ENCODE measurements at places on chromosomes 4 and X.

GRCh38 chr4:146023334-146023967 is 84.8 kb upstream of the ZNF827 start:
- DNase-seq = no peak

- no peak for DNase-seq
Measured at GRCh38 chrX:6225288-6225910, 3.3 kb downstream of the NLGN4X start.

DNA sequence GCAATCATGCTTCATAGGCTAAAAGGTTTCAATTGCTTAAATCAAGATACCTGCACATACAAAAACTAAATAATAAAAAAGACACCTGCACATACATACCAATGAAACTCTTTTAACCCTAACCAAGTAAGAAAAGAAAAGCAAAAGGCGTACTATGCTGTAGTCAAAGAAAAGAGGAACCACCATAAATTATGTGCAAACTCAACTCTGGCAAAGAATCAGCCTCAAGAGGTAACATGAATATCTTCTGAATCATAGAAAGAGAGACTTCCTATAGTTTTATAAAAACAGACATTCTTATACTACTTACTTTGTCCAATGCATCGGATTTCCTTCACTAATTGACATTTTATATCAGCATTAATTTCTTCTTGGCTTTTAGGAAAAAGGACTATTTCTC is 29.3 kb downstream of the MMGT1 start:
- no peak for DNase-seq

GRCh38 chrX:133689997-133690599 is 274.8 kb upstream of the GPC4 start:
- no peak for DNase-seq

DNA sequence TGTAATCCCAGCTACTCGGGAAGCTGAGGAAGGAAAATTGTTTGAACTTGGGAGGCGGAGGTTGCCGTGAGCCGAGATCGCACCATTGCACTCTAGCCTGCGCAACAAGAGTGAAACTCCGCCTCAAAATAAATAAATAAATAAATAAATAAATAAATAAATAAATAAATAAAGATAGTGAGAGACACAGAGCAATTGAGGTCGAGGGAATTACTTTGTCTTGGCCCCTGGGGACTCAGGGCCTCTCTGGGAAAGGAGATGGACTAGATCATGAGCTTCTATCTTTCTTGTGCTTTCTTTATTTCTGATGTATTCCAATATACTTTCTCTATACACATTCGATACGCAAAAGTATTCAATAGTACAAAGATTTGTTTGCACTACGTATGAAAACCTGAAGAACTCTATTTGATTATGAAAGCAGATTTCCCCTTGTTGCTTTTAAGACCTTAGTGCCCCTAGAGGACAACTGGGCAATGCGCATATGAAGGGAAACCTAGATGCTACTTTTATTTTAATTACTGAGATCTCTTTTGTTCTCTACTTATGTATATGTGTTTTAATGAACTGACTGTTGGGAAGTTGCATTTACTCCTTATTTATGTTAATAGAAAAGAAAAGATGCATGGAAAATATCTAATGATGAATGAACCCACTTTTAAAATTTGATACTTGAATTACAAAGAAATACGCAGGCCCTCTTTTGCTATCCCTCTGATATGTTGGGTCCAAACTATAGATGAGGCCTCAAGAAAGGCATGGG is 12.8 kb upstream of the ELOVL6 start:
- DNase-seq = no peak

DNA sequence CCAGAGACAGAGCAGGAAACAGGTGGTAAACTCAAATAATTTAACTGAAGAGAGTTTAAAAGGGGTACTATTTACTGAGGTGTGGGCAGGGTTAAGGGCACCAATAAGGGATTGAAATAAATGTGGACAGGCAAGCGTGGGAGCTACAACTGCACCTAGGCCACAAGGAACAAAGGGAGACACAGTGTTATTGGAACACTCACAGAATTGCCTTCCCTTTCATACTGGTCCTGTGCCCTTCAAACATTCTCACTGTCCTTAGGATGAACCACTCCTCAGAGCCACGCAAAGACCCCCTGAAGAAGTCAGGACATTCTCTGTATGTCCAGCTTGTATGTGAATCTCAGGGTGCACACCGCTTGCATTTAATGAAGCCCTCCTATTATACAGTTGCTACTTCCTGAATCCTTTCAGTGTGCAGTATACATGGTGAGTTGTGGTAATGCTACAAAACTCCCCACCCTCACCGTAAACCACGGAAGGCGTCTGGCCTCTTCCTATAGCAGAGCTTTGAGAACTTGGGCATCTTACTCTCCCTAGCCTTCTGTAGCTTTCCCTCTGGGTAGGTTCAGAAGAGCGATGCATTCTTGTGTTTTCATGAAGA is 9.6 kb upstream of the MRPL1 start:
- peak; percentile 64 for DNase-seq

DNA sequence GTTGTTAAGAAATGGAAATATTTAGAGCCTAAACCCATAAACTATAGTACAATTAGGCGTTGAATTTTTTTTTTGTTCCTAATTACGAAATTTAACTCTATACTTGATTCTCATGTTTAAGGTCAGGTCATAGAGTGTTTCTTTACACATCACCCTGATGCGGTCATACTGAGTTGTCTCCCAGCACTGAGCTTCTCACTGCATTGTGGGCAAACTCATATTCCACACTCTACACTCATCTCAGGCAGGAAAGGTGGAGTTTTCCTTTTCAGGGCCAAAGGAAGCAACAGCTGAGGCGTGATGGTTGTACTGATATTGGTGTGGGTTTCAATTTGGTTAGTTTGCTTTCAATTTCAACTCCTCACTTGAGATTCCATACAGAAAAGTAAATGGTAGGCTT is 75.4 kb downstream of the FAT4 start:
- no peak for DNase-seq

DNA sequence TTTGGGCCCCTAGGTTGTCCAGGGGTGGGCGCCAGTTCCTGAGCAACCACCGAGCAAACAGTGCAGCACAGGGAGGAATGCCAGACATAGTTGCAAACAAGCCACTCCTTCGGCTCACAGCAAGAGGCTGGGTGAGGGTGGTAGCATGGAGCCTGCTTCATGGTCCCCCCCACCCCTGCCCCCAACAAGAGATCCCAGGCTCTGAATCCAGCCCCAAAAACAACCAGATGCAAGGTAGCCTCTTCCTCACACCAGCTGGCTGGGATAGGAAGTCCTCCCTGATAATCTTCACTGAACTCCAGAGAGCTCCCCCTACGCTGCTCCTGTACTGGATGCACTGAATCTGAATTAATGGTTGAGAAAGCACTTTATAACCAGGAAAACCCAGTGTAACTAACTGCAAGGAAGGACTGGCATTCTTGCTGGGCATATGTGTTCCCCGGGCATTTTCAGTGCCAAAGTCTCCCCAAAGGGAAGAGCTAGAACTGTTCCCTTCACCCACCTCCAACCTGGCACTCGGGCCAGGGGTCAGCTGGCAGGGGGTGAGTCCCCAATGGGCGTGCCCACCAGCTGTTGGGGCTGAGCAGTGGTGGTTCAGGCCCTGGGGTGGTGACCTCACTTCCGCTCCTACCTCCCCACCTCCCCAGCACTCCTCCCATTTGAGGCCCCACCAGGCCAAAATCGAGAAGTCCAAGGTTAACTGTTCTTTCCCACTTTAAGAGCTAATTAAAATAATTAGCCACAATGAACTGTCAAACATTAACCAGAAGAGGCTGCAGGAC is 1.5 kb downstream of the ELF4 start:
- DNase-seq = no peak

- DNase-seq = no peak
Measured at GRCh38 chr4:76964769-76965168, 15.2 kb downstream of the SEPTIN11 start.

- DNase-seq = no peak
Measured at GRCh38 chr4:168928346-168928745, 81.7 kb downstream of the CBR4 start.

DNA sequence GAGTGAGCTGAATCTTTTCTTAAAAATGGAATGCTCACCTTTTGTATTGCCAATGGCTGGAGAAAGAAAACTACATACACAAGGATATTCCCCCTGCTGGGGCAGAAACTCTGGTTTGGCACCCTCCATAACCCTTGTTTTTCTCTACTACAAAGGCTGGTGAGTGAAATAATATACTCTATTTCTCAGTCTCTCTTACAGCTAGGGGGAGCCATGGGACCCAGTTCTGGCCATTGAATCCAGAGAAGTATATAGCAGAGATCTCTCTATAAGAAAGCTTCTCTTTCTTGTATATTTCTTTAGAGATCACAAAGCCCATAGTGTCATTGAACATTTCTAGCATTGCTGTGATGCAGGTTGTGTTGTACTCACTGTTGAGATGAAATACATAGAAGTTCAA is 49.8 kb downstream of the SMPX start:
- DNase-seq = no peak

GRCh38 chr4:26577066-26577465 is 6.8 kb upstream of the TBC1D19 start:
- DNase-seq = no peak

GRCh38 chrX:115360220-115360781 is 70.8 kb downstream of the LUZP4 start:
- no peak for DNase-seq

DNA sequence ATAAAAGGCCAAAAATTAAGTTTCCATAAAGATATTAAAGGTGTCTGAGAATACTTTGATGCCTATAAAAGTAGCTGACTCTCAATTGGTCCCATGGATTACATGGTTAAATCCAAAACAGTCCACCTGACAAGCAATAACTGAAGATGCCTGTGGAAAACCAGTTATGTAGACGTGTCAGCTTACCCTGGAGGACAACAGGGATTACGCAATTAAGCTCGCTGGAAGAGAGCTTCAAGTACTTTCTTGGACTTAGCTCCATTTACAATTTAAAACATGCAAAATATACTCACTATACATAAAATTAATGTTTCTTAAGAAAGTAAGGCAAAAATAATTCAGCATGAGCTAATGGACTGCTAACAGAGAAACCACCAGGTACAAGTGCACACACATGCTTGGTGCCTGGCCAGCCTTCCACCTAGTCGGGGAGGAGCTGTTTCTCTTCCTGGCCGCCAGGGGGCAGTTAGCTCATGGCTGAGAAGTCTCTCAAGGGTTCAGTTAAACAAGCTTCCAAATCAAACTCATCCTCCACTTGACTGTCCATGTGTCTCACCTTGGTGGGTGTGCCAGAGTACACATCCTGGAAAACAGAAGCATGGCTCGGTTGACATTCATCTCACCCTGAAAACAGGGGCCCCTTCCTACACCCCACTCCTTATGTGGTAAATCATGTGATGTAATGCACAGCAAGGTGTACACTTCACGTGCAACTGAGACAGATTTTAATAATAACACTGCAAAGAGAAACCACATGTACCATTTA is 9.2 kb upstream of the FAM53A start:
- peak; percentile 61 for DNase-seq

DNA sequence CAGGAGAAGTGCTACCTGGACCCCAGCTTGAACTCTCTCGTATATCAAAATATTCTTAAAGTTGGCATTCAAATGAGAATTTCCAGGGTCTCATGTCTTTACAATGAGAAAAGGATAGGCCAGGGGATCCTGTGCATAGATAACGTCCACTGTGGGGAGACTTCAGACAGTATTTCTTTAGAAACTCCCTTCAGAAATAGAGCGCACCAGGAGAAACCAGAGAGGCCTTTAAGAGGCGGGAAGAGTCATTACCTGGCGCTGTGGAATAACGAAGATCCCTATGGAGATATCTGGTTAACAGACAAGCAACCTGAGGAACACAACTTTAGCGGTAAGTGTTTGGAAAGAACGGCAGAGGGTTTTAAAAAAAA is 600 bp downstream of the RADX start:
- no peak for DNase-seq
